Stimulated activated CD8-positive, alpha-beta memory T cell treated with anti-CD3 and anti-CD28 coated beads, Interleukin-7, amount 100 ng/mL, for 1 hour (primary cell): ENCODE measurements at places on chromosomes 16 and 17.

DNA sequence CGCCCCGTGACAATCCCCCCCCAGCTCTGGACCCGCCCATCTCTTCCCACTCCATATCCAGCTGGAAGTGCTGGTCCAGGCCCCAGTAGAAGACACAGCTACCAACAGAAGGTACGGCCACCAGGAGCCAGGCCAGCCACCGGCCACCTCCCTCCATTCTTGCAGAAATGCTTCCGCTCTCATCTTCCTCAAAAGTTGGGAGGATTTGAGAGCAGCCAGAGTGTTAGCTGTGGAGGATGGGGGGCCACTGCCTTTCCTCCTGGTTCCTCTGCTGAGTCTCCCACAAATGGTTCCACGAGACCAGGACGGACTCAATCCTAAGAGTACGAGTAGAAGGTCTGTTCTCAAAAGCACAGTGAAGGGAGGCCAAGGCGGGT lies 78.3 kb downstream of the GAS7 start:
- DNase-seq: no peak

- no peak for DNase-seq
Measured at GRCh38 chr16:88901718-88902337, 35.4 kb upstream of the PABPN1L start.

- no peak for DNase-seq
Measured at GRCh38 chr17:63041722-63042121, 75.7 kb downstream of the TANC2 start.

DNA sequence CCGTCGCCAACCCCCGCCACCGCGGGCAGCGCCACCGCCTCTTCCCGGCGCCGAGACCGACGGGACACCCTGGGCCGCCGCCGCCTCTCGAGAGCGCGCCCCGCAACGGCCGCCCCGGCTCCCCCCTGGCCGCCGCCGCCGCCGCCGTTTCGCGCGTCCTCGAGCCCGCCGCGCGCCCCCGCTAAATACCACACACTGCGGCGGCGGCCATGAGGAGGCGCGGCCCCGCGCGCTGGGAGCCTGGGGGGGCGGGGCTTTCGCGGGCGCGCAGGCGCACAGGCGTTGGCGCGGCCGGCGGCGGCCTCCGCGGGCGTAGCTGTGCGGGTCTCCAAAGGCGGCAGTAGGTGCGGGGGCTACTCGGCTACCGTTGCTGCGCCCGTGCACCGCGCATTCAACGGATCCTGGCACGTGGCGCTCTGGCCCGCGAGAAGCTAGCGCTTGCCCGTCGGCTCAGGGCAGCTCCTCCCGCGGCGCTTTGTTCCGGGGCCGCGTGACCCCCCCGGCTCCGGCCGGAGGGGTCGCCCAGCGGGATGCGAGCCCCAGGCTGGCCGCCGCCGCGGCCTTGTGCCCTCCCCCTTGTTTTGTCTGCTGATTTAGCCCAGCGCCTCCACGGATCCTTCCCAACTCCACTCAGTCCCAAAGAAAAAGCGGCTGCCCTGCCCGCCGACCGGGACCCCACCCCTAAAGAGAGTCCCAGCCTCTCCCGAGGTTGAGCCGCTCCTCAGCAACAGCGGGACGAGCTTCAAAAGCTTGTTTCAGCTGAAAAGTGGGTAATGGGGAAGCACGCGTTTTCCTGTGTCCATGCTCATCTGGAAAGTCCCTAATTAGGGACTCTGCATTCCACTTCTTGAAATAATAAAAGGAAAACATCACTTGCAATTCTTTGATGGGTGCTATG lies at the start of gene SIAH1:
TSS of gene SIAH1 (minus strand) at position 161 of the 898 bp plus-strand sequence. CDS start 22,985 bp downstream, outside the sequence.
- DNase-seq: peak; percentile 82

DNA sequence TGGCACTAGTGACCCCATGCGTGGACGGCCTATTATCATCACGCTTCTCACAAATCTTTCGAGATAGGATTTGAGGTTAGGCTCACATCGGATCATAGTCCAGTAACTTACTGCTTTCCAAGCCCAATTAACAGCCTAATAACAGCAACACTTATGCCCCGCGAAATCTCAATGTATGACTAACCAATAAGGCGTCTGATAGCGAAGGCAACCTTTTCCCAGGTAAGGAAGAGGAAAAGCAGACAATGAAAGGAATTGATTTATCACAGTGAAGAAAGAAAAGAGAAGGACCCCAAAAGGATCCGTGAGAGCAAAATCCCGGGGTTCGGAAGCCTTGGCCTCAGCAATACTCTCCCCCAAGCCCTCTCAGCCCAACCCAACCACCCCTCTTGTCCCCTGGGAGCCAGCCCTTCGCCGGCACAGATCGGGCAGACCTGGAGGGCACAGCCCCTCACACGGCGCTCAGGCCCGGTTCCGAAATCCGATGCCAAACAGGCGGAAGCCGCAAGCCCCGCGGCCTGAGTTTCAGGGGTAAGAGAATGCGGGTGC lies 534 bp downstream of the GPATCH8 start:
- DNase-seq: no peak

- no peak for DNase-seq
Measured at GRCh38 chr16:48556913-48557351, 53.0 kb downstream of the N4BP1 start.

GRCh38 chr17:63785556-63785955 lies 11.6 kb downstream of the DDX42 start:
- DNase-seq: no peak

GRCh38 chr16:19765860-19766553 lies 47.9 kb downstream of the IQCK start:
- DNase-seq: no peak

- no peak for DNase-seq
Measured at GRCh38 chr17:73592501-73592961, 51.7 kb downstream of the SDK2 start.

DNA sequence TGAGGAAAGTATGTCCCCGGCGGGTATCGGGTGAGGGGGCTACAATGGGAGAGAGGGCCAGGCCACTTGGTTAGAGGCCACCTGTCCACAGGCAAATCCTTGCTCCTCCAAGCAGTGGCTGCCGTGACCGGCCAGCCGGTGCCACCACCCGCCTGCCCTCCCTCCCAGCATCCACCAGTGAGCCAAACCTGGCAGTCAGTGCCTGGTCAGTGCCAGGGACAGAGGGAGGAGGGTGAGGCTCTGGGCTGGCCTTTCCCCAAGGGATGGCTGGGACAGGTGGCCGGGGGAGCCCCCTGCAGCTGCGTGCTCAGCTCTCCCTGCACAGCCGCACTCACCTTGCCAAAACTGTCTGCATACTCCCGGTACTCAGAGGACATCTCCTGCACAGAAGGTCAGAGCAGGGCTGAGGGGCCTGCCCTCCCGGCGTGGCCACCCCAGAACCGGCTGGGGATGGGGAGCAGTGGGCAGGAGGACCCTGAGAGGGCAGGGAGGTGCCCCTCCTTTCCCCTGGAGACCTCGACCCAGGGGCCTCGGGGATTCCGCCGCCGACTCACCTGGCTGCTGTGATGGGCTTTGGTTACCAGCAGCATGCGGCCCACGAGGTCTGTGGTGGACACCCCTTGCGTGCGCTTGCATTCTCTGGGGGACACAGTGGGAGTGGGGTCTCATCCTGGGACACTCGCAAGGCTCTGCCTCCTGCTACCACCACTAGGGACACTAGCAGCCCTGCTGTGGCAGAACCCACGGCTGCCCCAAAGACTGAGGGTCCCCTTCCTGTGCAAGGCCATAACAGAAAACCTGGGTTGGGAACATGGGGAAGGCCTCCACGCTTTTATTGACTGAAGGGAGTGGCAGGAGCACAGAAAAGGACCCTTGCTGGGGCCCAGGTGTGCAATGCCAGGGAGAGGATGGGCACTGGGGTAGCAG lies 3.7 kb downstream of the PCYT2 start:
- DNase-seq: no peak

DNA sequence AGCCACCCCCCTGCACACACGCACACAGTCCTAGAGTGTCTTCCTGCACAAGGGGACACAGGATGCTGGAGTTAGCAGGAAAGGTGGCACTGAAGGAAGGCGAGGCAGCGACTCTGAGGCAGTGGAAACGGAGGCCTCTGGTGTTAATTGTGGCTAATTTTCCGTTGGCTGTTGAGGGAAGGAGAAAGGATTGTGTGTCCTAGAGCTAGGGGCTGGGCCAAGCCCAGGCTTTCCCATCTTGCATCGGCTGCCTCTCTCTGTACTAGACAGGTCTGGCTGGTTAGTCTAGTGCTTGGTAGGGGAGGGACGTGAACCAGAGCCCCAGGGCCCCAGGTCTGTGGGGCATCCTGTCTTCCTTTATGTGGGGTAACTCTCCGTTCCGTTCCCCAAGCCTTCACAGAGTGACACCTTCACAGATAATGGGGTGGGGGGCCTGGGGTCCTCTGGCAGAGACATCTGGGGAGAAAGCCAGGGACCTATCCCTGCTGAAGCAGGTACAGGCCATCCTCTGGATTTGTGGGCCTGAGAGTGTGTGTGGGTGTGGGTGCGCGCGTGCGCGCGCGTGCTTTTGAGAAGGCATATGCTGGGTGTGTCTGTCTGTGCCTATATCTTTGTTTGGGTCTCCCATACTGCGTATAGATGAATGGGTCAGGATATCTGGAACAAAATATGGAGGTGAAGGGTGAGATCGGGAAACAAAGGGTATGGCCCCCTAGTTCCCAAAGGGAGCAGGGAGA lies at the start of gene CHD3:
TSS of gene CHD3 (plus strand) at position 606 of the 737 bp plus-strand sequence. CDS start 212 bp downstream, outside the sequence.
- DNase-seq: no peak

- no peak for DNase-seq
Measured at GRCh38 chr17:4436381-4436780, 2.6 kb downstream of the SPNS3 start.

DNA sequence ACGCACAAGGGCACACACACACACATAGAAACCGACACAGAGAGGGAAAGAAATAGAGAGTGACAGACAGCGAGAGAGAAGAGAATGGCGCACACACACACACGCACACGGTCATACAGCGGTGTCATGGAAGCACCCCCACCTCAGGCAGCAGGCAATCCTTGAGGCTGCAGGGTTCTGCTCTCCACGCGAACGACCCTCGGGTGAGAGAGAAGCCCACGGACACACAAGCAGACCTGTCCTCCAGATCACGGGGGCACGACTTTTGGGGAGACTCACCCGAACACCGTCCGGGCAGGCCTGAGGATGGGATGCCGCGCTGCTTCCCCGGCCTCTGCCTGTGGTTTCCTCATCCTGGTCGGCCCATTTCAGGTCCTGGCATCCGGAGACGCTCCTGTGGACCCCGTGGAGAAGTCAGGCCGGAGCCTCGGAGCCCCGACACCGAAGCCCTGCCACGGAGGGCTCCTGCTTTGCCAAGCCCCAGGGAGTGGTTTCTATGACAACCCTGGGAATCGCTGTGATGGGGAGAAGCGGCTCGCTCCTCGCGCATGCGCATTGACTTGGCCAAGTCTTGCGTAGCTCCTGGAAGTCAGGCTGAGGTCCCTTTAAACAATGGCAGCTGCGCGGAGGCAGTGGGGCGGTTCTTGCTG lies 118.2 kb upstream of the KCNJ18 start:
- no peak for DNase-seq

DNA sequence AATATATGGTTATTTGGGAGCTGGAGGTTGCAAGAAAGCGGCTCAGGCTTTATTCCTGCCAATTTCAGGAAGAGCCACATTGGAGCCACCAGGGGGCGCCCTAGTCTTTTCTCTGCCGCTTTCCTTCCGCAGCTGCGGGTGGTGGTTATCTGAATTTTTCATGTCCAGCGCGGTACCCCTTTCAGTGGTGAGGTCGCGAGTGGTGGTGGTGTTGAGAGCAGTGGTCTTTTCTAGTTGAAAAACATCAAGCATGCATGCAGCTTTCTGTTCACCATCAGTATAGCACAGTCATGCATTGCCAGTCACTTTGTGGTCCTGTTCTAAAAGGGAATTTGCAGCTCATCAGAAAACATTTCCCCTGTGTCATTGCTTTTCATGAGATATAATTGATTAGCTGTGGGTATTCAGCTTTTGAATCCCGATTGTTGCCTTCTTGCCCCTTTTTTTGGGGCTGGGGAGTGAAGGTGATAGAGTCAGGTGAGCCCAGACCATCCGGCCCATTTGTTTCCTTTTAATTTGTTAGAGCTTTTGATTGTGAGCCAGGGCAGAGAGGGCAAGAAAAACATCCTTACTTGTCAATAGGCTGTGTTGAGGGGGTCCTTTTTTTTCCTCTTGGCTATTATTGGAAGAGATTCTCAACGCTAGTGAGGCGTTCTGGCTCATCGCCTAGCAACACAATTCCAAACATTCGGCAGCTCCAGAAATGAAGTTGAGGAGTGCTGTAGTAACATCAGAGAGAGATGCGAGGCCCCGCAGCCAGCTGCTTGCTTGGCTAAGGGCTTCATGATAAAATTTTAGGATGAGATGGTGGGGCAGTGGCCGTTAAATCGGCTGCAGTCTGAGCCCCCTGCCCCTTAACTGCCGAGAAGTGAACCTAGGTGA lies 119.0 kb downstream of the SNX29 start:
- peak; percentile 52 for DNase-seq

GRCh38 chr16:70779361-70779760 lies 21.6 kb downstream of the VAC14 start:
- no peak for DNase-seq

GRCh38 chr17:30415491-30415890 lies 36.8 kb downstream of the CPD start:
- DNase-seq: no peak

DNA sequence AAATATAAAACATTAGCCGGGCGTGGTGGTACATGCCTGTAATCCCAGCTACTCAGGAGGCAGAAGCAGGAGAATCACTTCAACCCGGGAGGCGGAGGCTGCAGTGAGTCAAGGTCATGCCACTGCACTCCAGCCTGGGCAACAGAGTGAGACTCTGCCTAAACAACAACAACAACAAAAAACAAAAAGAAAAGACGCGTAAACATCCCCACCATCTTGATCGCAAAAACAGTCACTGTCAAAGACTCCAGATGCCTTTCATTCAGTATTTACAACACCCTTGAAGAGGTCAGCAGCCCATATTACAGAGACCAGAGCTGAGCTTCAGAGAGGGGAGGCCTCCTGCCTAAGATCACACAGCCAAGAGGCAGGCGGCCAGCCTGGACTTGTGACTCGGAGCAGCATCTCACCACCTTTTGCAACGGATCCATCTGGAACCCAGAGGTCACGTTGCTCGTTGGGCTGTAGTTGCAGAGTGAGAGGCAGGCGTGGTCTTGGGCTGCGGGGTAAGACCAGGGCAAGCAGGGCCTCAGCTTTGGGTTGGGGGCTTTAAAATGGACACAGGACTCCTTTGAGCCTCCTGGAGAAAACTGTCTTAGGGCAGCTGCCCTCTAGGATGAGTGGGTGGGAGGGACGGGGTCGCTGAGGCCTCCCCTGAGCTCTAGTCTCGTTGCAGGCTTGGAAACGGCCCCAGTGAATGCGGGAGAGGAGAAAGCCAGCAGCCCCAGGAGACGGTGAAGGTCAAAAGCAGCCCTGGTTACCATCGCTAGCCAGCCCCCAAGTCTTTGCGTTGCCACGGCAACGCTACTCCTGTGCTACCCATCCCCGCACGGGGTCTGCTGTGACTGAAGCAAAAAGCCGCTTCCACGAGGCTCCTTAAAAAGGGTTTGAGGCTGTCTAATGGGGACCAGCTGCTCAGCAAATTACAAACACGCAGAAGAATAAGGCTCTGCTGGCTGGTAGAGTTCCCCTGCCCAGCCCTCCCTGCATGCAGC lies 26.1 kb downstream of the LGALS3BP start:
- no peak for DNase-seq
